ENCODE measurements at places on chromosomes 6 and 20. TPM values are rescaled to one million over a fixed set of nuclear protein-coding genes. Genes with fewer than 3 reads are reported as not detected.
A peak's percentile ranks its signal among the peaks of the same experiment; 100 is the strongest.

Gene DEFB127
- not detected for total RNA-seq

- no peak for DNase-seq
Observed at GRCh38 chr20:33304046-33304445, 21.0 kb downstream of the BPIFB1 start.

DNA sequence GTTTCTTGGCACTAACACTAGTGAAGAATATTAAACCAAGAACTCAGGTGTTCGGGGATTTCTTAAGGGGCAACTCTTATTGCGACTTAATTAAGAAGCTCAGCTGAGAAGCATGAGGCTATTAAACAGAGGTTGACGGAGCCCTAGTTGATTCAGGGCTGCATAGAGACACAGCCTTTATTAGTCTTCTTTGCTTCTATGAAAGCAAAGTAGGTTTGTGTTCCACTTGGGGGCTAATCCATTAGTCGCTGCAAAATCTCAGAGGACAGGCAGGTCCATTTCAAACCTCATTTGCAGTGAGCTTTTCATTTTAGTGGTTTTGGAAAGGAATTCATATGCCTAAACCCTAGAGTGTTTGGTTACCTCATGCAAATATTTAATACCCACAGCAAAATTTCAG lies 506.6 kb upstream of the SULF2 start:
- no peak for DNase-seq

GRCh38 chr6:72218125-72218524 lies 331.8 kb downstream of the RIMS1 start:
- peak; percentile 58 for DNase-seq

Gene ANGPT4
- total RNA-seq: 1.3 TPM

DNA sequence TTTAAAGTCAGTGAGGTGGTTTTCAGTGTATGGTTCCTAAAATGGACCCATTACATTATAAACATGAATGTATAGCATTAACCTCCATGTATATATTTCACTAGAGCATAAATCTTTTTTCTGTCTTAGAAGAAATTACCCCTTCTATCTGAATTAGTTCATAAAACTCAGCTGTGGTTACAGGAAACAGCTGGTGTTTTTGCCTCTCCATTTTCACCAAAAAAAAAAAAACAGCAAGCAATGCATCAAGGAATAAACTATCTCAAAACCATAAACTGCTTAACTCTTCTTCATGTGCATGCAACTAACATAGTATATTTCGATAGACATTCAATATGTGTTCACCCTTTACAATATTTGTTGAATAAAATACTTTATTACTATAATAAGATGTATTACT lies 40.2 kb downstream of the MOXD1 start:
- DNase-seq: no peak

DNA sequence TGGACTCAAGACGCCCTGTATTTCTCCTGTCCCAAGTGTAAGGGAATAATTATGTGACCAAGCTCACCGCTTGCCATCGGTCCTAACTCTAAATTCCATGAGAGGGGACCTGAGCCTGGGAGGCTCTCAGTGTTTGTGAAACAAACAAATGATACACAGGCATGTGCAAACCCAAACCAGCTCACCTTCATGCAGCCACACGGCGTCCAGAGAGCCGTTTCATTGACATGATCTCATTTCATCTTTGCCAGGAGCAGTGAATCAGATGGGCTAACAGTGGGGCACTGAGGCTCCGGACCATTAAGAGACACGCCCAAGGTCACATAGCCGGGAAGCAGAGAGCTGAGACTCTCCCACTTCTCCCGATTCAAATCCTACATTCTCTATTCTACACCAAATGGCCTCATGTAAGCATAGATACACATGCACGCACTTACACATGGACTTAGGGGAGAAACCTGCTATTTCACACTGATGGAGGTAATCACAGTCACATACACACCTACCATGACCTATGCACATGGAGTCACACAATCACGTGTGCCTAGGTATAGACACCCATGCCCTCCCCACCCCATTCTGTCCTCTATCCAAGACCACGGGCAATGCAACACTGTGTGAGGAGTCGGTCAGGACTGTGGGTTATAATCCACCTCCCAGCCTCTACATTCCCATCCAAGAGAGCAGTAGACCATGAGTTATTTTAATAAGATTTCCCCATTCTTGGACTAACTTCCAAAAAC lies 1.1 kb downstream of the BNIP5 start:
- DNase-seq: no peak

DNA sequence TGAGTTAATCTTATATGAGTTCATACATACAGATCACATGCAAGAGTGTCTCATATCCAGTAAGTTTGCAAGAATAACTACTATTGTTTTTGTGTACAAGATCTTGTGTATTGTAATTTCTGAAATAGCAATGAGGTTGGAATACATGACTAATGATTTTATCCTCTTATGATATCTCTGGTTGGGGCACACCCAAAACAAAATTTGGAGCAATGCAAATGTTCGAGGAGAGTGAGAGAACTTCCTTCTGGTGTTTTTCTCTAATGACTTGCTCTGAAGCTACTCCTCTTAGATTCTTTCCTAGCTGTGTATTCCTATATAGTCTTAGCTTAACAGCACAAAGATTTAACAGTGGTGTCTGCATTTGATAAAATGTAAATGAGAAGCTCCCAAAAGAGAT lies 252.5 kb downstream of the LAMA2 start:
- DNase-seq: no peak

GRCh38 chr20:43755390-43755789 lies 28.6 kb upstream of the GTSF1L start:
- DNase-seq: no peak

Gene RIPPLY2
- total RNA-seq: not detected

DNA sequence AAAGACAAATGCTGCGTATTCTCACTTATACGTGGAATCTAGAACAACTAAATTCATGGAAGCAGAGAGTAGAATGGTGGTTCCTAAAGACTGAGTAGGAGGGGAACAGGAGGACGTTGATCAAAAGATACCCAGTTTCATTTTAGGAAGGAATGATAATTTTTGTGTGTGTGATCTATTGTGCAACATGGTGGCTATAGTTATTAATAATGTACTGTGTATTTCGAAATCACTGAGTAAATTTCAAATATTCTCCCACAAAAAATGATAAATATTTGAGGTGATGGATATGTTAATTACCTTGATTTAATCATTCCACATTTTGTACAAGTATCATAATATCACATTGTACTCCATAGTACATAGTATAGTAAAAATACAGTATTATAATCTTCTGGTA lies 187.5 kb downstream of the MOXD1 start:
- no peak for DNase-seq

Gene WFDC10B
- not detected for total RNA-seq

DNA sequence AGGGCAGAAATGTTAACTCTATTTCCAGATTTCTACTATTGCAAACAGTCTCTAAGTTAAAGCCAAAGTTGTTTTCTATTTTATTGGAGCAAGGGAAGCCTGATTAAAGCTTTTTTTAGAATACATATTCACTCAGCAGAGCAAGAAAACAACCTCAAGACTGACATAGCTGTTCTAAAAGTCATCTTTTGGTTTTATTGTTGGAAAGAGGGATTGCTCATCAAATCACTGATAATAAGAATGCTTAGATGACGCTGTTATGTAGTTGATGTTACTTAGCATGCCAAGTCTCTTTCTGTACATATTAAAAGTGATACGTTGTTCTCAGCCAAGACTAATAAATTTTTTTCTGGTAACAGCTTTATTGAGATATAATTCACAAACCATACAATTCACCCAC lies 172.6 kb upstream of the LAMA2 start:
- DNase-seq: no peak

DNA sequence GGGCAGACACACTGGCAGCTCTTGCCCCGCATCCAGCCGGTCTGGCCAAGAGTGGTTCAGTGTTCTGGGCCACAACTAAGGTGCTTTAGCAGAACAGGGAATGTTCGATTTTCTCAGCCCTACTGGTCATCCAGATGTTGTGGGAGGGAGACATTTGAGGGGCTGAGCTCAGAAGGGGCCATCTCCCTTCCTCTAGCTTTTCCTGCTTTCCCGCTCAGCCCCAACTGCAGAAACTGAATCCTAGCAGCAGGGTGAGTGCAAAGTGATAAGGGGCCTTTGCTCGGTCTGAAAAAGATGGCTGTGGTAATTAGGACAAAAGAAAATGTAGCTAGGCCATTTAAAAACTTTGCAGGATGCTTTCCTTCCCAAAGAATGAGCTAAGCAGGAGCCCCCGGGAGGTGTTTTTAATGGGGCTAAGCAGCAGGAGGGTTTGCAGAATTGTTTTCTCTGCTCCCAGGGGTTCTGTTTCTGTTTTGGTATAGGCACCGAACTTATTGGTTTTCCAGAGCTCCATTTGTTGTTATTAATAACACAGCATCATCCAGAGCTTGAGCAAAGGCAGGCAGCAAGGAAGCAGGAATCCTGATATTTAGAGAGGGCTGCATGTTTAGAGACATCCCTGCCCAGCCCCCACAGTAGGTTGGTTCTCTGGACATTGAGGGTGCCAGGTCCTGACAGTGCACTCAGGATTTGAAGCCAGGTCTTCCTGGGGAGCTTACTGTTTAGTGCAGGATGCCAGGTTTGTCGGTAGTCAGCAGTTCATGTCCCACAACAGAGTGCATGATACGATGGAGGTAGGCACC lies 210.9 kb downstream of the SLC24A3 start:
- no peak for DNase-seq

Gene POPDC3
- 42.4 TPM for total RNA-seq

GRCh38 chr6:148952147-148953035 lies 205.6 kb downstream of the UST start:
- DNase-seq: no peak

- no peak for DNase-seq
Observed at GRCh38 chr6:153963352-153963751, 75.7 kb upstream of the OPRM1 start.

Gene TPD52L1
- 3.4 TPM for total RNA-seq

Gene MAFB
- total RNA-seq: 0.25 TPM

DNA sequence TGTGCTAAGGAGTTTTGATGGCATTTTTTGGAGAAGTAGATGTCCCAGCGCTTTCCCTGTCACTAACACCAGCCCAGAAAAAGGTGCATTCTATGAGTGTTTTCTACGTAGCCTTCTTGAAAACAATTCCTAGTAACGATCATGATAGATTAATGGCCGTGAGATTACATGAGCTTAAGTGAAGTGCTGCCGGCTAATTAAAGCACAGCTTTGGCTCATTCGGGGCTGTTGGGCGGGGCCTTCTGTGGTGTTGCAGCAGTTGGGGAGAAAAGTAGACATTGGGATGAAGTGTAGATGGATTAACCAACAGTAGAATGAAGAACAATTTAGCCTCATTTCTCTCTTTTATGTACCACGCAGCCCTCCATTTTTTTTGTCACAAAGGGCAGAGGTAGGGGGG lies 20.8 kb upstream of the TRAF3IP2 start:
- DNase-seq: no peak

- DNase-seq: peak; percentile 7
Observed at GRCh38 chr6:68718385-68719073, 83.4 kb downstream of the ADGRB3 start.

- no peak for DNase-seq
Observed at GRCh38 chr20:32845786-32846185, 12.9 kb upstream of the EFCAB8 start.

- no peak for DNase-seq
Observed at GRCh38 chr6:138162111-138162954, 594 bp downstream of the ARFGEF3 start.

Gene SRSF12
- not detected for total RNA-seq

Data from H4 (cell line).